ENCODE measurements at places on chromosomes 6 and 20.

DNA sequence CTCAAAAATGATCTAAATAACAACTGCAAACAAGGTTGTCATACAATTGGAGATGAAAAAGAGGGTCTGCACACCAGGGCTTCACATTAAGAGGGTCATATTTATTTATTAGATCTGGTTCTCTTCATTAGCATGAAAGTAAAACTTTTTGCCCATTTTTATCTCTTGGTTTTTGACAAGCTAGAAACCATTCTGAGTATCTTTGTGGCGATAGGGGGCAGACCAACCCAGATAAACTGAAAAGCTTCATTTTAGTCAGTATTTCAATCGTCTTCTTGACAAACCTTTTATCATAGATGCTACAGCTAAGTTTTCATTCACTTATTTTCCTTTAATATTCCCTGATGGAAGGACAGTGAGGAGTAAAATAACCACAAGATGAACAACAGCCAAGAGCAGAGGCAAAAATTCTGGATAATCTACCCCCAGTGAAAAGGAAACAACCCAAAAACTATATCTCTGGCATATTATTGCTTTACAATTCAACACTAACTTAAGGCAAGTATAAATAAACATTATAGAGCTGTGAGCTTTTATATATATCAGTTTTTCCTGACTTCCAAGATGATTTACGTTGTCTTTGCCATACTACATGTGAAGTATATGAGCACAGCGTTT is 45.2 kb downstream of the THEMIS start:
- peak; percentile 68 for DNase-seq

GRCh38 chr6:148273962-148274752 is 68.5 kb upstream of the SASH1 start:
- DNase-seq: no peak

DNA sequence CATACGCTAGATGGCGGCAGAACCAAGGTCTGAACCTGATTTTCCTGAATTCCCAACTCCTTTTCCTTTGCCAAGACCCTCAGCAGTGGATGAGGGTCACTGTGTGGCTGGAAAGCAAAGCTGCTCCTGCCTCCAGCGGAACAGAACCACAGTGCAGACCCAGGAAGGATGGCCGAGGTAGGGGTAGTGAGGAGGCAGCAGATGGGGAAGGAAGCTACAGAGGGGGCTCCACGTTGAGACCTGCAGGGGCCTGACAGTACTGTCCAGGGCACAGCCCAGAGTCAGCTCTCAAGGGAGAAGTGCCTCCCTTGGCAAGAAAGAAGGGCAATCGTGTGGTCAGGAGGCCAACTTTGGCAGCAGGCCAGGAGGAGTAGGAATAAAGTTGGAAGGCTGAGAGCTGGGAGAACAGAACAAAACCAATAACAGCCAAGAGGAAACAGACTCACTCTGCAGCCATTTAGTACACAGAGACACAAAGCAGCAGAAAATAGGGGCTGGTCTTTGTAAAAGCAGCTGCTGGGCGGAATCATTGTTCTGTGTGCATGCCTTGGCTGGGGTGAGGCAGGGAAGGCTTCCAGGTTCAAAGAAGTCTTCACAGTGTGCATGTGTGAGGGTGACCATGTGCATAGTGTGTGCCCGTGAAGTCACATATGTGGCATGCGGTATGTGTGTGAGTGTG is 3.1 kb downstream of the GABRR2 start:
- no peak for DNase-seq

DNA sequence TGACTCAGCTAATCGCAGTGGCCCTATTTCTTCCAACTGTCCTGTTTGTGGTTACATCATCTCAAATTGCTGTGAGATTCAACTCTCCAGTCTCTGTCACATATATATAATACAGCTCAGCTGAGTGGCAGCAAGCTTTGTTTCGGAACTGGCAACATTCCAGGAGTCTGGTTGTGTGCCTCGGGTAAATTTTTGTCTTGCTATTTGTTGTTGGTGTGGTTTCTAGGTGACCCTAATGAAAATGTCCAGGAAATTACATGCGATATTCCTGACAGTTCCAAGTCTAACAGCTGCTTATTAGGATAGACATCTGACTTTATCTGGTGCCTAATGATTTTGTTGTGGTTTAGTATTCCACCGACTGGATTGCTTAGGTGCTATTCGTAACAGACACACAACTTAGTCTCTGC is 581.8 kb downstream of the CD109 start:
- DNase-seq: no peak

DNA sequence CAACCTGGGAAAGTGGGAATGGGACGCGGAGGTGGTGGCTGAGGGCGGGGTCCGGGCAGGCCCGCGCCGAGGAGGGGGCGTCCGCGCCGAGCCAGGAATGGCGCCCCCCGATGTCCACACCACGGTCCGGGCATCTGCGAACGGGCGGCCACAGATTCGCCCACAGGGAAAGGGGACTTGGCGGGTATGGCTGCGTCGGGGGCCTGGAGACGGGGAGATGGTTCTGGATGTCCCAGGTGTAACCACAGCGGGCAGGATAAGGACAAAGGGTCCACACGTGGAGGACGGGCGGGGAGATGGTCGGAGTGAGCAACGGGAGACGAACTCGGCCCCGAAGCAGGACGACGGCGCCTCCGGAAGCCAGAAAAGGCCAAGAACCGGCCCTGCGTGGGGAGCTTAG is 124.6 kb downstream of the WDR27 start:
- no peak for DNase-seq

GRCh38 chr20:1901704-1902103 is 6.5 kb downstream of the SIRPA start:
- no peak for DNase-seq

DNA sequence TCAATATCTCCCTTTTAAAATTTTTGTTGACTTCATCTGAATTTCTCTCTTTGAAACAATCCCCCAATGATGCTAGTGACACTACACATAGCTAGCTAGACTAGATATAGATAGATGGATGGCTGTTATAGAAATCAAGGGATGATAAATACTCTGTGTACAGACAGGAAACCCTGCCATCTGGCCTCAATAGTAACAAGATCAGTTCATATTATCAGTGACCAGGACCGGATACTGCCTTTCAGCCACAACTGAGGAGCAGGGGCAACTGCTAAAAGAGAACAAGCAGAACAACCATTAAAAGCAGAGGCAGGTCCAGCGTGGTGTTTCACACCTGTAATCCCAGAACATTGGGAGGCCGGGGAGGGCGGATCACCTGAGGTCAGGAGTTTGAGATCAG is 118.3 kb upstream of the FAM184A start:
- no peak for DNase-seq

GRCh38 chr6:75935473-75935793 is 137.0 kb downstream of the IMPG1 start:
- no peak for DNase-seq

DNA sequence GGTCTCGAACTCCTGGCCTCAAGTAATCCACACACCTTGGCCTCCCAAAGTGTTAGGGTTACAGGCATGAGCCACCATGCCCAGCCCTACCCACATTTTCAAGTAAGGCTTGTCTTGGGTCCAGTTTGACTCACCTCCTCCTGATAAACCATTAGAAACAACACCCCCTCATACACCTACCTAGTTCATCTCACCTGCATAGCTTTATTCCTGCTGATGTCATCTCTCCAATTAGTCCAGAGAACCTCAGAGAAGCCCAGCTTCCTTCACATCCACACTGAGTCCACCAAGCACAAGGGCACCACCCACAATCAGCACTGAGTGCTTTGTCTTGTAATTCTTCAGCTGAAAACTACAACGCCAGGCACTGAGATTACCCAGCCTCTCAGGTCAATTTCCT is 35.3 kb downstream of the KIF16B start:
- no peak for DNase-seq

- no peak for DNase-seq
These were observed 85.1 kb downstream of the EYA2 start for GRCh38 chr20:46979603-46980241.

GRCh38 chr6:165988302-165988756 is 179.3 kb downstream of the TBXT start:
- DNase-seq: no peak

DNA sequence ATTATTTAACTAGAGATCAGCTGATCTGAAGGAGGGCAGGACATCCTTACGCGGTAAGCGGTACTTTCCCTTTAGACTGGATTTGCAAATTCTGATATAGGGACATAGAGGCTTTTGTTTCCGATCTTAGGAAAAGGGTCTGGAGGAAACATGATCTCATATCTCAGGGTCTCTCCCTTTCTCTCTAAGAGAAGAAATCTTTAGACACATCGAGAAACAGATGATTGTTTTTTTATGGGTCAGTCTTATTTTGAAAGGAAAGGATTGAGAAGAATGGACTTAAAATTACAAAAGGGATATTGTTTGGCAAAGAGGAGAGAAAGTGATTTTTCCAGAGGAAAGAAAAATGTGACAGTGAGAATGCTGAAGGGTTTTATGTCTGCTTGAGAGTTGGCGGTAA is 83.9 kb upstream of the OGFRL1 start:
- no peak for DNase-seq

DNA sequence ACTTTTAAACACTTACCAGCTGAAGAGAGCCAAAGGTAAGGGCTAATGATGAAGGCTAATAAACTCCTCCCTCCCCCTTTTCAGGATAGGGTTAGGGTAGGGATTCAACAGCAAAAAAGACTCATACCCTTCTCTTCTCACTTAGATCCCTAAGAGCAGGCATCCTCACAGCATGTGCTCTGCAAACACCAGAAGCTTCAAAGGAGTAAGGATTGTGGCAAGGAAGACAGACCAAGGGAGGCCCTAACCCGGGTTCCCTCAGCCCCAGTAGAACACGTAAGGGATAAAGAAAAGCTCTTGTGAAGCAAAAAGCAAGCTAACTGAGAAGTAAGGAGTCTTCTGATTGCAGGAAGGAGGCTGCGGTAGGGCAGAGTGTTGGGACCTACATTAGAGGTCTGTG is 11.6 kb downstream of the MAP3K7 start:
- no peak for DNase-seq

- DNase-seq: no peak
These were observed 69.2 kb downstream of the BFSP1 start for GRCh38 chr20:17461941-17462340.

DNA sequence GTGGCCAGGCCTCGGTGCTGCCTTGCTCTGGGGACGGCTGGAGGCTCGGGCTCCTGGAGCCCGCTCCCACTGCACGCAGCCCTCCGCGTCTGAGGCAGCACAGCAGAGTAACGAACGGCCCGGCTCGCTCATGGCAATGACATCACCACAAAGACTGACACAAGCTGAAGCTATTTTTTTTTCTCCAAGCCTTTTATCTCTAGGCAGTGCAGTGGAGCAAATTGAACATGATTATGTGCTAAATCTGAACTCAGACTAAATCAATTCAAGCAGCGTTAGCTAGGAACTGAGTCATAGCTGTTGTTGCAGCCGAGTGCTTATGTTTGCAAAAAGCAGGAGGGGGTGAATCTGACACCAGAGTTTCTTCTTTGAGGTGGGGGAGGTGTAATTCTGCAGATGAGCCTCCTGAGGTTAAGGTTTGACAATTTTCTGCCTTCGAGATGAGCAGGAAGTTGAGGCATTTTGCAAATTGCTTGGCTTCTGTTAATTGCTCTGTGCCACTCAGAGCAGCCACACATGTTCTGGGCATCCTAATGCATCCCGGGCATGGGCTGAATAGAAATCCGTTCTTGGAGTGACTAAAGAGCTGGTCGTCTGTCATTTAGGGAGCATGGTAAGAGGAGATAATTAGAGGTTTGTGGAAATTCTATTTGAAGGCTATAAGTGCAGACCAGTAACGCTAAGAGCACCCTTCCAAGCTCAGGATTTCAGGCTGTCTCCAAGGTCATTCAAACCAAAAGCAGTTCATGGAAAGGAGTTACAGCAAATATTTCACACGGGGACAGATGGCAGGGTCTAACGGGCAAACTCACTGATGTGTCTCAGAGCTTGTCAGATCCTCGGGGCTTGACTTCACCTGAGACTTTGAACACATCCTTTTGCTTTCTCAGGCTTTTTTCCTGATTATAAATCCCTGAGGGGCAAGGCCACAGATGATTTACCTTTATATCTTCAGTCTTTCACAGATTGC is 155.1 kb upstream of the ENPP5 start:
- peak; percentile 45 for DNase-seq

GRCh38 chr6:126716032-126716431 is 376.1 kb downstream of the CENPW start:
- DNase-seq: no peak

DNA sequence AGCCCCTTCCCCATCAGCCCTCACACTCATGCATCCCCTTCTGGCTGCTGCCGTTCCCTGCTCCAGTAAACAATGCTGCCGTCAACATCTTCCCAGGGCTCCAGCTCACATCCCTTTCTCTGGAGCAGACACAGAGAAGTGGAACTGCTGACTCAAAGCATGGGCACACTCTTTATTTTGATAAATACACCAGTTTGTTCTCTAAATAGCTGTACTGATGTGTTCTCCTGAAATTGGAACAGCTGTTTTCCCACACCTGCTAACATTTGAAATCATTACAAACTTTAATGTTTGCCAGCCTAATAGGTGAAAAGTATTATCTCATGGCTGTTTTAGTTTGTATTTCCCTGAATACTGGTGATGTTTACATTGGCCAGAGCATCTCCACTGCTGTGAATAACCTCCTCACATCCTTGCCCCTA is 102.1 kb upstream of the NXT1 start:
- no peak for DNase-seq

DNA sequence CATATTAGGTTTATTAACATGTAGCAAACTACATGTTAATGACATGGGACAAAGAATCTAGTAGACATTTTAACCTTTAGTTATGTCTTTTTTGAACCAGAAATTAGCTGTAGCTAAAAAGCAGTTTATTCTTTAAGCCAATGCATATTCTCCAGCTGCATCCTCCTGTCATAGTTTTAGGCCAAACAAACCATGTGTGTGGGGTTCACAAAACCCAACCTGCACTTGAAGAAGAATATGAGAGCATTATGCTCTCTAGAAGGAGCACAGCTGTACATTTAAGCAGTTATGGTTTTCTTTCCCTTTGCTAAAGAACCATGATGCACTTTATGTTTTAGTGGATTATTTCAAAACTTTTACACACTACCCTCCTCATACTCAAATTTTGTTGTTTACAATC is 46.2 kb downstream of the AKIRIN2 start:
- no peak for DNase-seq

DNA sequence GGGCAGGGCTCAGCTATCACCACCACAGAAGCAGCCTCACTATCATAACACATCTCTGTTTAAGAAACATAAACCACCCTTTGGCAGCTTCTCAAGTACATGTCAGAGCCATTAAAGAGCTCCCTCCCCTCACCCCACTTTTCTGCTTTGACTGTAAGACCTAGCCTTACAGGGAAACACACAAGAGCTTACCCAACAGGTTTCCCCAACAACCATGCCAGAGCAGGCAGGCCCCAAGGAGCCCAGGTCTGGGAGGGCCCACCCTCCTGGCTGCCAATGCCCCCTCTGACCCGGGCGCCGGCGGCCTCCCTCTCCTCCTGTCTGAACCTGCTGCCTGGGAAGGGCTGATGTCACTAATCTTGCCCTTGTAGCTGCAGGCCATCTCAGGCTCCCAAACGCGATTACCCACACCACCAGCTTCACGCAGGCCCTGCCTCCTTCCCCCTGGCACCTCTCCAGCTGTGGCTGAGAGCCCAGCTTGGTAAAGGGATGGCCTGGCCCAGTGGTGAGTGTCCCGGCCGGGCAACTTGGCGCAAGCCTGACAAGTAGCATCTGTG is 402.0 kb downstream of the MAFB start:
- DNase-seq: no peak
